HT1080 (cell line): ENCODE measurements at places on chromosomes 1 and 21.

- no peak for DNase-seq
These were observed 8.1 kb downstream of the NGF start for GRCh38 chr1:115329965-115330364.

GRCh38 chr1:94286864-94287437 is 49.6 kb upstream of the ARHGAP29 start:
- no peak for DNase-seq

DNA sequence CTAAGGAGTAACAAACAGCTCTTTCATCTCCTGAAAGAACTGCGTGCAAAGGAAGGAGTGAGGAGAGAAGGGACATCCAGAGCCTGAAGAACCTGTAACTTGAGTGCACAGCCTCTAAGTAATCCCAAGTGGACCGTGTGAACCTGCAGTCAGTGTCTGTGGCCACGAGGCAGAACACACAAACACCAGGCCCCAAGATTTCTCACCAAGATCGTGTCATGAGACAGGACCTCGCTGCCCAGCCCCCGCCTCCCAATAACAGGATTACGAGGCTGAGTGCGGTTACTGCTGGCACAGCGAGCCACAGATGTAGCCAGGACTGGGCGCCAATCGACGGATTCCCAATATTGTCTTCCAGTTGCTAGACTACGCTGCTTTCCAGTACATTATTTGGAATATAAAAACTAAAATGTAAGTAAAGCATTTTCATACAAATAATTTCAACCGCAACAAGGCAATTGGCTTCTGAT is 101.3 kb upstream of the SLC25A33 start:
- no peak for DNase-seq

GRCh38 chr21:41345934-41346685 is 15.7 kb upstream of the MX2 start:
- no peak for DNase-seq

DNA sequence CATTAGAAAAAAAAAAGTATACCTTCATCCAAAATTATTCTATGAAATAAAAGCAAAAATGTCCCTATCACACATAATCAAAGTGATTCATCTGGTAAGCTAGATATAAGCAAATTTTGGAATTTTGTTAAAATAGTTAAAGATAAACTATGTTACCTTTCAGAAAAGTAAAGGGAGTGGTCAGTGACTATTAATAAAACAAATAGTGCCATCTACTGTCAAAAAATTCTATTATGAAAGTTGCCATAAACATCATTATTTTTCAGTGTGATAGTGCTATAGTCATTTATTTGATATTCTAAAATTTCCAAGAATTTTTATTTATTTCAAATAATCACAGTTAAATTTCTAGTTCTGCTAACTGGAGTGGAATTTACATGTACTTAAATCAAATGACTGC is 803.7 kb downstream of the KCNT2 start:
- DNase-seq, result no peak

GRCh38 chr1:225859151-225859550 is 23.0 kb downstream of the TMEM63A start:
- DNase-seq, result no peak

- no peak for DNase-seq
These were observed 24.5 kb upstream of the TNFRSF1B start for GRCh38 chr1:12142141-12142823.

GRCh38 chr1:80341021-80341420 is 1334.5 kb upstream of the ADGRL4 start:
- DNase-seq, result no peak

DNA sequence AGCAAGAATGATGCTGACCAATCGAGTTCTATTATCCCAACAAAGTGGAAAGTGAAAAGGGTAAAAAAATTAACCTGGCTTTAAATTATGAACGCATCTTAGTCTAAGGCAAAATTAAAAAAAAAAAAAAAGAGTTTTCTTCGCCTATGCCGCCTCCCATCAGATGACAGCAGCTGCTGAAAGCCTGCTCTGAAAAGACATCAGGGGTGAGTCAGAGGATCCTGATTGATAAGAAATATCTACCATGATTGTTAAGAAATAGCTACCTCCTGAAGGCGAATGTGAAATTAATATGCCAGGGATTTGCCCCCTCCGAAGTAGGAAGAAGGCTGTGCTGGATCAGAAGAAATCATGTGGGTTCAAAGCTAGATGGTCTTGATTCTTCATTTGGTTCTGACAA is 216.8 kb upstream of the C1orf87 start:
- no peak for DNase-seq

DNA sequence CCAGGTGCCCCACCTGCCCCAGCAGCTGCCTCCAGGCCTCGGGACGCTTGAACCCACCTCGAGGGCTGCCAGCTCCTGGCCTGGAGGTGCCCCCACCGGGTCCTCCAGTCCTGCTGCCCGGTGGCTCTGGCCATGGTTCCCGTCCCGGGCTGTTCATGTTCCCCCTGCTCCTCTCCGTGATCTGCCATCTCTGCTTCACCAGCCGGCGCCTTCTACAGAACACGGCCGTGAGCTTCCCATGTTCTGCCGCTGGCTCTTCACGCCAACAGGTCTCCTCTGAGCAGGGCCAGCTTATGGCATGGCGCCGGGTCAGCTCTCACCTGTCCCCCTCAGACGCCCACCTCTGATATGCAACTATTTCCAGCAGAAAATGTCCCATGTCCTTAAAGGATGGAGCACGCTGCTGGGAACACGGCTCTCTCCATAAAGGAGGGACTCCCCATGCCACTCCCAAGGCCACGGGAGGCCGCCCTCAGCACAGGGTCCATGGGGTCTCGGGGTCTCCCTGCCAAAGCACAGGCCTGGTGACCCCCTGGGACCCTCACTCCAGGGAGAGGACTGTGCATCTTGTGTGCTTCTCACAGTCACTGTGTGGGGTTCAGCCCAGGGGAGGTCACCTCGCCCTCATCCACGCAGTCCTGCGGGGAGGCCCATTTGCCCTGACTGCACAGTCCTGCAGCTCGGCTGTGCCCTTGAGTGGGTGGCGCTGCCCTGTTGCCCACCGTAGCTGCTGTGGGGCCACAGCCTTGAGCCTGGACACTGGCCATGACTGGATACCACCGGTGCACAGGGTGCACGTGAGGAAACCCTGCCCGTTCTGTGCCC is 36.7 kb downstream of the COL18A1 start:
- DNase-seq, result no peak

- DNase-seq, result no peak
These were observed 45.1 kb downstream of the MAP3K7CL start for GRCh38 chr21:29175408-29176134.

- DNase-seq, result no peak
These were observed 1009.3 kb upstream of the PRMT6 start for GRCh38 chr1:106047210-106047609.

DNA sequence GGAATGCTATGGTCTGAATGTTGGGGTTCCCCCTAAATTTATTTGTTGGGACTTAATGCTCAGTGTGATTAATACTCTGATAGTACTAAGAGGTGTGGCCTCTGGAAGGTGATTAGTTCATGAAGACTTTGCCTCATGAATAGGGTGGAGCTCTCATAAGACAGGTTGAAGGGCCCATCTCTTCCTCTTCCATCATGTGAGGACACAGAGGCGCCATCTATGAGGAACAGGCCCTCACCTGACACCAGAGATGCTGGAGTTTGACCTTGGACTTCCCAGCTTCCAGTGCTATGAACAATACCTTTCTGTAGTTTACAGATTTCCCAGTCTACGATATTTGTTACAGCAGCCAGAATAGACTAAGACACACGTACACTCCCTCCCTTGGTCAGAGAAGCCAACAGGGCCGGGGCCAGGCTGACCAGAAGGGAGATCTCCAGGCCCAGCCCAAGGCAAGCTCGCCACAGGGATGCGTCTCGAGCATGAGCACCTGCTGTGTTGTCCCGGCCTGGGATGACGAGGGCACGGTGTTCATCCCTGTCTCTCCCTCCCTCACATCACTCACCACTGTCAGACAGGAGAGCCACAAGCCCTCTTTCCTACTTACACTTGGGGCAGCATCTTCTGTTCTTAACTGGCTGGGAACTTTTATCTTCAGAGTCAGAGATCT is 4.7 kb upstream of the ABCG1 start:
- no peak for DNase-seq

DNA sequence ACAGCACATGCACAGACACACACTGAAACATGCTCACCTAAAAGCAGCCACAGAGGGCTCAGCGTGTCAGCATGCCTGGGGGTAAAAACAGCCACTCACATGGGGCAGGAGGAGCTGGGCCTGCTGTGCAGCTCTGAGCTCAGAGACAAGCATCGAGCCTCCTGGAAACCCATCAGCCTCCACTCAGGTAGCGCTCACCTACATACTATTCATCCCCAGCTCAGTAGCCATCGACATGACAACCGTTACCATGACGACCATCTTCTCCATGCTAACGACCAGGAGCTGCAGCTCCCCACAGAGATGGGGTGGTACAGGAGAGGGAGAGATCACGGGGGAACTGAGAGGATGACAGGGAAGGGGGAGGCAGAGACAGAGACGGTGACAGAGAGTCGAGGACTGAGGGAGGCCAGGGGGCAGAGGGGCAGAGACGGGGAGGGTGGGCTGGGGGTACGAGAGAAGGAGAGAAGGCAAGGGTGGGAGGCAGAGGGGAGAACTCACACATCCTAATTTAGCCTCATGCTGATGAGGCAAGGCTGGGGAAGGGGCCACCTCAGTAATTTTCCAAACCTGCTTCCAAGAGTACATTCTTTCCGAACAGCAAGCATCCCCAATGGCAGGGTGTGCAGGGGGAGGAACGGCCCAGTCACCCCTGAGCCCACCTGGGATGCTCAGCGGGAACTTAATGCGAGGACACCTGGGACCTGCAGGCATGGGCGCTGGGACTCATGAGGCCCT is 28.4 kb downstream of the SDC3 start:
- DNase-seq, result no peak

DNA sequence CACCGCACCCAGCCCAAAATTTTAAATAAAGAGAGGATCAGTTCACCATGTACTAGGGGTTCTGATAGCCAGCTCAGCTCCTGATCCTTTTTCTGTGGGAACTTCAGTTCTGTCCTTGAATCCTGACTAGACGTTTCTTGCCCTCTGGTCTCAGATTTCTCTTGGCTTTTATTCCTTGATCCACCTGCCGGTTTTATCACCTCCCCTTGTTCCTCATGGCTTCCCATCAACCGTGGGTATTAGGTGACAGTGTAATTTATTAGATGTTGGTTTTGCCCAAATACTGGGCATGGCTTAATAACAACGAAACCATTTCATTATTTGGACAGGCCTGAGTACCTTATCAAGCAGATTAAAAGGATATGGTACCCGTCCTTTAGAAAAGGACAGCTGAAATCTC is 22.5 kb downstream of the SLC45A1 start:
- DNase-seq, result no peak

DNA sequence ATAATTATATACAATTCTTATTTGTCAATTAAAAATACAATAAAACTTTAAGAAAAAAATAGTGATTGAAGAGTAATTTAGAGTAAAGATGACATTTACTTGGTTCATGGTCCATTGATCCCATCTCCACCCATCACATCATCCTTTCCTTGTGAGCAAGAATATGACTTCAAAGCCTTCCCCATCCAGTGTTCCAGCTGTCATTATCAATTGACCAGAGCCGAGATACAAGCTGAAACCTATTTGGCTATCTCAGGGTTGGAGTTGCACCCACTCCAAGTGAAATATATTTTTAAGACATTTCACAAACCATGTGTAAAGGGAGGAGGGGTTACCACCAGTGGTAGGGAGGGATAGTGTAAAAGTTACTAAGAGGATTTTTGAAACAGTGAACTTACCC is 428.9 kb upstream of the C1orf87 start:
- DNase-seq, result no peak

DNA sequence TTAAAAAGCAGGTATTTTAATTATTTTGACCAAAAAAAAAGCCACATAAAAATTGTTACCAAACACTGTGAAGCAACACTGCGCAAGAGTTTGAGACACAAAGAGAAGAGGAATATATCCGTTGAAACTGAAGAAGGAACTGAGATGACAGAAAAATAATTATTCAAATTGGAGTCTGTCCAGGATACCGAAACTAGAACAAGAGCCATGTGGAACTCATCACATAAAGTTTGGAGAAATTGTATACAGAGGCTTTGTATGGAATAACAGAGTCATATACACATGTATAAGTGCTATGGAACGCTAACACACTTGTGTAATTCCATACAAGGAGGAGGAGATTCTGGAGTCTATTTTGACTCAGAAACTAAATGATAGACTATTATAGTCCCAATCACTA is 675.1 kb upstream of the ADGRL2 start:
- DNase-seq, result no peak

DNA sequence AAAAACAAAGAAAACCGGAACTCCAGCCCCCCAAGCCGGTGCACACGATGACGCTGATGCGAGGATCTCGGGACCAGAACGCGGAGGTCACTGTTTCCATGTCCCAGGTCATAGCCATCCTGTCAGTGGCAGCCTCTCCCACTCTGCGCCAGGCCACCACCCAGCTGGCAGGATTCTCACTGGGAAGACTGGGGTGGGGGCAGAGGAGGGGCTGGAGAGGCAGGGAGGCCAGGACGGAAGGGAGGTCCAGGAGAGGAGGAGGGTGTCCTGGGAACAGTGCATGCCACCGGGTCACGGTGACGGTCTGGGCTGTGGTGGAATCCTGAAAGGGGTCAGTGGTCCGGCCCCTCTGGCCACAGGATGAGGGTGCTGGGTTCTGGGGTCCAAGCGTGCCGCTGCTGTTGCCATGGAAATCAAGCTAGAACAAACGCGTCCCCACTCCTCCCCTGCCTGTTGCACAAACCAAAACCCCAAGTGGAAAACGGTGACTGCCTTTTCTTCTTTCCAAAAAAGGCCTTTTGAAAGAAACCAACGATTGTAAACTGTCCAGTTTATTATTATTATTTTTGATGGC is 26.1 kb downstream of the MRPL37 start:
- no peak for DNase-seq

DNA sequence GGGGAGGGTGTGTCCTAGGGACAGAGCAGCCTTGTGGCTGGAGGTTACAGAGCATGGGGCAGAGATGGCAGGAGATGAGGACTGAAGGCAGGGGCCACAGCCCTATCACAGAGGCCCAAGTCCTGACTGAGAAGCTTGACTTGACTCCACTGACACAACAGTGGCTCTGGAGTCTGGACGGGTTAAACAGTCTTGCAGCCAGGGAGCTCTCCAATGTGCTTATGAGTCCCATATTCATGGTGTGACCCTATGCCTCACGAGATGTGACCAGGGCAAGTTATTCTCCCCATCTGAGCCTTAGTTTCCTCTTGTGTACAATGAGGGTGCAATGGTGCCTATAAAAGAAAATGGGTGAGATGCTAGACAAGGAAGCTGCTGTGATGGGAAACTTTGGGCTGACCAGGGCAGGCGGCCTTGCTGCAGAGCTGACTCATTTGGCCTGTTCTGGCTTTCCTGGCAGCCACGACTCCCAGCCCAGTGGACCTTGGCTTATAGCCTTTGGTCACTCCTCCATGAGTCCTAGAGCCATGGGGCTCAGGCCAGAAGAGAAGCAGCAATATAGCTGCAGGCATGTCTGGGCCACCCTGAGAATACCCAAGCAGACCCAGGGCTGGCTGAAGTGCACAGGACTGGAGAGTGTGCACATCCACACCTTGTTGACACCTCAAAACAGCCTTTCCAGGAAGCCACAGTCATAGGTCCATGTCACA is 2.8 kb upstream of the TTC22 start:
- no peak for DNase-seq

- DNase-seq, result peak; percentile 44
These were observed 296.6 kb downstream of the OMA1 start for GRCh38 chr1:58249737-58250586.

- no peak for DNase-seq
These were observed 86.5 kb downstream of the CDC14A start for GRCh38 chr1:100438789-100439188.
